ENCODE measurements at places on chromosomes 5 and 9.

DNA sequence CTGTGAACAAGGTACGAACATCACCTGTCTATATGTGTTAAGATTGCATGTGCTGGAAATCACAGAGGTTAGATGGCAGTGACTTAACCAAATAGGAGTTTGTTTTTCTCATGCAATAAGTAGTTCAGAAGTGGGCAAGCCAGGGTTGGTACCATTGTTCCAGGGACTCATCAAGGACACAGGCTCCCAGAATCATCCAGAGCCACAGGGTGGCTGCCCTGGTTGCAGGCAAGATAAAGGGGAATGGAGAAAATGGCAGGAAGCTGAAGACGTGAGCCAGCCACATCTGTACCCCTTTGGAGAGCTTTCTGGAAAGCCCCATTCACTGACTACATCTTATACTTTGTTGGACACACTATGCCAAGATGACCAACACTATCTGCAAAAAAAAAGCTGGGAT, 126.0 kb upstream of the IL12B start:
- no peak for DNase-seq

DNA sequence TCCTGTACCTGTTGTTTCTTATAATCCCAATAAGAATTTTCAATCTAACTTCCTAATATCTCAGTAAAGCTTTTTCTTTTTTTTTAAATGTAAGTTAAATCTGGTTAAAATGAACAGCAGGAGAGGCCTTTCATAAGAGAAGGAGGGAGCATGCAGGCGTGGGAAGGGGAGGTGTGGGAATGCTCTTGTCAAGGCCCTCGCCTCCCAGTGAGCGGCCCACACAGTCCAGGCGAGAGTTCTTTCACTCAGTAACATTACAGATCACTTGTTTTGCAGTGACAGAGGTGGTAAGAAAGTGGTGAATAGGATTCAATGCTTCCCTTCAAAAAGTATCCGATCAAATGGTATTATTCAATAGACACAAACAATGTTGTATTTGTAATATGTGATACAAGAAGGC, 125.0 kb downstream of the EPB41L4A start:
- DNase-seq, result no peak

GRCh38 chr9:129473523-129474244, 147.2 kb downstream of the C9orf50 start:
- no peak for DNase-seq

- DNase-seq, result no peak
Measured at GRCh38 chr9:131239161-131239975, 36.9 kb downstream of the FAM78A start.

DNA sequence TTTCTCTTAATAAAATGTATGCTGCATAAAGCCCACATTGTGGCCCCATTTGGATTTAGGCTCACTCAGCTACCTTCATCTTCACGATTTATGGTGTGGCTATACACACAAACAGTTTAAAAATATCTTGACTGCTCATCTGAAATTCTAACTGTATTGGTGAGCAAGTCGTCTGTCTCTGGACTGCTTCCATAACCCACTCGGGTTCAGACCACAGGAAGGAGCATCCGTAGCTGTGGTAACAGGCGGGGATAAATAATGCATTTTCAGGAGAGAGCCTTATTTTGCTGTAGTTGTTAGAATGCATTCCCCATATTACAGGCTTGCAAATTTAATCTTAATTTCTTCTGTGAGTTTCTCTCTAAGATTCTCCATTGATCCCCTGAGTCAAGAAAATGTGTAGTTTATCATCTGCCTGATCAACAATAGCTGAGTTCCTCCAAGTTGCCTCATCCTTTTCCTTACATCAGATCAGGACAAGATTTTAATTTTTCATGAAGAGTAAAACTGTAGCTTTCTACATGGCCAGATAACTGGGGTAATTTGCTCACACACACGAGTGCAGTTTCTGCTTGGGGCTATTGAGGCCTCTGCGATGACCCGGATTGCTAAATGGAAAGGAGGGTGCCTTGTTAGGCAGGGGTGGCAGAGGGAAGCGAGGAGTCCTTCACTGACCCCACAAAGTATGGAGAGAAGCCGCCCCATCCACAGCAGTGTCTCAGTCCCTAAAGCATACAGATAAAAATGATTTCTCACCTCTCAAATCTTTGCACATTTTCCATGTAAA, 133.9 kb downstream of the FSTL4 start:
- no peak for DNase-seq

DNA sequence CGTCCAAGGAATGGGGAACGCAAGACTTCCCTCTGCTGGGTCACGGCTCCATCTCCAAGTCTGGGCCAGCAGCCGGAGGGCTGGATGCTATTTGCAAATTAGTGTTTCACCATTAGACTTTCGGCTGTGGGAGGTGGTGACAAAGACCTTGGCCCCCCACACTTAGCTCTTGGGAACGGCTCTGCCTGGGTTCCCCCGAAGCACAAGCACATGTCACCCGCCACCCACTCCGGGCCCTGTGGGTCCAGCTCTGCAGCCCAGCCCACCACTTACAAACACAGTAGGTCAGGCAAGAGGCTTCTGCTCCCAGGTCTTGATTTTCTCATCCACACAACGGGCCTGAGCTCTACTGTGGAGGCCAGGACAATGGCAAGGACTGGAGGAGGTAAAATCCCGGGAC, 25.8 kb upstream of the TMEM250 start:
- DNase-seq, result no peak

DNA sequence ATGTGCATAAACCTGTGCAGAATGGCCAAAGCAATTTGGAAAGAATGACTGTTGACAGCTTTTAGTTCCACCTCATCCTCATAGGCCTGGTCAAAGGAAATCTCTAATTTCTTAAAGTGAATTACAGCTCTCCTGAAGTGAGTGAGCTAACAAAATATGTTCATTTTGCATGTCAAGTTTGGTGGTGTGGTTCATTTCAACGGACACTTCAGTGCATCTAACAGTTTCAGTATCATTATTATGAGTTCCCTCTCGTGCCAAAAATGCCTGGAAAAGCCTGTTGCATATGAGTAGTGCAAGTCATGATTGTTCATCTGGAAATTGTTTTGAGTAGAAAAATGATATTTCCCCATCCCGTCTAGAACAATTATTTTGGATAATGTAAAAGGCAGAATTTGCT, 53.2 kb upstream of the HMHB1 start:
- no peak for DNase-seq

- no peak for DNase-seq
Measured at GRCh38 chr9:91837981-91838731, 111.9 kb downstream of the ROR2 start.

DNA sequence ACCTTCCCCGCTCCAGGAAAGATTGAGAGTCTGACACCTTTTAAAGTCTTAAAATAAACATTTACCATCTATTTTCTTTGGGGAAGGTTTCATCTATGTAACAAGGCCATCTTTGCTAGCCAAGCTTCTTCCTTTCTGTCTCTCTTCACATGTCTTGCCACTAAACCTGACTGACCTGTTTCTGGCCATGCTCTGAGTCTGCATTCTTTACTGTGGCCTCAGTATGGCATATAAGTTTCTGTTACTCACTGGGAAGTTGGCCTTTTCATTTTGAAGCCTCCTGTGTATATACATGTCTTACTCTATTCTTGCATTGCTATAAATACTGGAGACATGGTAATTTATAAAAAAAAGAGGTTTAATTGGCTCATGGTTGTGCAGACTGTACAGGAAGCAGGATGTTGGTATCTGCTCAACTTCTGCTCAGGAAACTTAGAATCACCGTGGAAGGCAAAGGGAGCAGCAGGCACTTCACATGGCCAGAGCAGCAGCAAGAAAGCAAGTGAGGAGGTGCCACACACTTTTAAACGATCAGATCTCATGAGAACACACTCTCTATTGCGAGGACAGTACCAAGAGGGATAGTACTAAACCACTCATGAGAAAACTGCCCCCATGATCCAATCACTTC, 48.1 kb downstream of the KCNV2 start:
- DNase-seq, result no peak

DNA sequence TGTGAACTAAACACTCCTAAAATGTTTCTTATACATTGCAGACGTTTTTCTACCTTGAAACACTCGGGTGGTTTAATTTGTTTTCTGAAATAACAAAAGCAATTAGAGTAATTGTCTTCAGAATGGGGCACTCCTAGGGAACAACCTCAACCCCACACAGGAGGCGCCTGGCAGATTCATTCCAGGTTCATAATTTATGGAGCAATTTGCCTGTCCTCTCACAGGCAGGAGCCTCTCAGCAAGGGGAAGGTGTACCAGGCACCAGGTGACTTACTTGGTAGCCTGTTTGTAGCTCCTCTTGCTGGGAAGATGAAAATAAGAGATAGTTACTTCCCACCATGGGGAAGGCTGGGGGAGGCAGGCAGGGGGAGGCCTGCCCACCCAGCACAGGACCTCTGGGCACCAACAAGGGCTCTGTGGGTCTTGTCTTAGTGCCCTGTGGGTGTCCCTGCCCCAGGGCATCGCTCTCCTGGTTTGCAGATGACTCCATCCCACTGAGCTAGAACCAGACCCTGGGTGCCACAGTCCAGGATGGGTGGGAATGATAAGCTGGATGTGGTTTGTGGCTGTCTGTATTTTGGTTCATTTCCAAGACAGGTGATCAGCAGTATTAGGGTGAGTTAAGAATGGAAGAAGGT, 144.4 kb downstream of the FSTL4 start:
- DNase-seq, result no peak

- DNase-seq, result no peak
Measured at GRCh38 chr5:142342128-142342981, 17.5 kb upstream of the SPRY4 start.

GRCh38 chr5:71475788-71476384, 20.4 kb downstream of the BDP1 start:
- DNase-seq, result no peak

GRCh38 chr9:120289990-120290975, 289.7 kb downstream of the CDK5RAP2 start:
- DNase-seq, result no peak

DNA sequence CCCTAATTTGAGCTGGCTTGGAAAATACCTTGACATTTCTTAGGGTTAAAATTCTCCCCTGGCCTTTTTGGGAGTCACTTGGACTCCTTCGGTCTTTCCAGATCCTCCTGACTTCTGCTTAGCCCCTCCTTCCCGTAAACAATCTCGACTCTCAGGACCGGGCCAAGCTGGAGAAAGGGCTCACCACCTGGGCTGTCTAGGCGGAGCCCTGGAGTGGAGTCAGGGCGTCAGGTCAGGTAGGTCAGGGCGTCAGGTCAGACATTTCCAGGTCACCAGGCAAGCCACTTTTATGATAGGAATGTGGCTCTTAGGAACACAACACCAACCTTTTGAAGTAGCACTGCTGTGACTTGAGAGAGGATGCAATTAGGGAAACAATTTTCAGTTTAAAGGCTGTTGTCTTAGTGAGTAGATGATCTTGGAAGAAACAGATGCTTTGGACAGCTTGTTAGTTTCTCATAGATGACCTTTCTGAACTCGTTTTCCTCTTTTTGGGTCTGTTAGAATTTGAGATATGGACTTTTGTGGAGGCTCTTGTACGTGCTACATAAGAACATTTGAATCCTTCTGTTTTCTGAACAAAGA, 12.8 kb downstream of the OSTF1 start:
- DNase-seq, result no peak

- no peak for DNase-seq
Measured at GRCh38 chr5:71744009-71744790, 25.1 kb downstream of the CARTPT start.

DNA sequence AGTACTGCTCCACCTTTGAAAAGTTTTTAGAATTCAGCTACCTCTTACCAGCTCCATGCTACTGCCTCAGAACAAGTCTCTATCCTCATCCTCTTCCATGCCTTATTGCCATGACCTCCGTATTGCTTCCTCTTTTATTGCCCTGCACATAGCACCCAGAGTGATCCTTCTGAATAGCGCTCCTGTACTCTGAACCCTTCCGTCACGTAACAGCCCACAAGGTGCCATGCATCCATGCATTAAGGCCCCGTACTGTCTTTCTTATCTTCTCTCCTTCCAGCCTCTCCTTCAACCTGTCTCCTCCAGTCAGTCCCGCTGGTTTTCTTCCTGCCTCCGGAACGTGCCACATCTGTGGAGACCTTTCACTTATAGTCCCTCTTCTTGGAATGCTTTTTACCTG, 273.3 kb upstream of the SEMA6A start:
- no peak for DNase-seq

- DNase-seq, result no peak
Measured at GRCh38 chr5:74422671-74423070, 217.9 kb downstream of the ENC1 start.

DNA sequence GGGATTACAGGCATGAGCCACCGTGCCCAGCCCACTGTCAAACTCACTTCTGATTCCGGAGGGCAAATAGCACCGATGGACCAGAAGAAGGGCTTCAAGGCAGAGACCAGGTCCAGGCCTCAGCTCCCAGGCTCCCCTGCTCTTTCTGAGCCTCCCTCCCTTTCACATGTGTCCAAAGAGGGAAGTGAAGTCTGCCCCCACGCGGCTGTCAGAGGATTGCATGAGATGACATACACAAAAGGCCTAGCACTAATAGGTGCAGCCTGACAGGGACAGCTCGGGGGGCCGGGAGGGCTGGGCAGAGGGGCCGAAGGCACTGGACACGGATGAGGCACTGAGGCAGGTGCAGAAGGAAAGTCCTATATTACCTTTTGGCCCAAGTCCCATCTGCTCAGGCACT, 16.1 kb downstream of the FBP1 start:
- no peak for DNase-seq

- DNase-seq, result no peak
Measured at GRCh38 chr5:91367344-91367743, 15.8 kb downstream of the ARRDC3 start.

- DNase-seq, result no peak
Measured at GRCh38 chr5:170179626-170180025, 53.2 kb upstream of the C5orf58 start.

DNA sequence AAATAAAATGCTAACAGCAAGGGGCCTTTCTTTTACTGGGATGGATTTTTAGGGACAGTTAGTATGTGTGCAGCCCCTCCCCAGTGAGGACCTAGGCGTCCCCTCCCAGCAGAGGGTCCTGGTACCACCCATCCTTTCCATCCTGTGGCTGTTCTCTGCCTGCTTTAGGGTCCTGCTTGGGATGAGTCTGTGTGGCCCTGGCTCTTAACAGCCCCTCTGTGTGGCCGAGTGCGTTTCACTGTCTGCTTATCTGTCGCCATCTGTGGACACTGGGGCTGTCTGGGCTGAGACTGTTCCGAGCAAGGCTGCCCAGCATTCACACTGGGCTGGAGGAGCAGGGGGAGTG, 17.0 kb downstream of the WNK2 start:
- DNase-seq, result no peak

DNA sequence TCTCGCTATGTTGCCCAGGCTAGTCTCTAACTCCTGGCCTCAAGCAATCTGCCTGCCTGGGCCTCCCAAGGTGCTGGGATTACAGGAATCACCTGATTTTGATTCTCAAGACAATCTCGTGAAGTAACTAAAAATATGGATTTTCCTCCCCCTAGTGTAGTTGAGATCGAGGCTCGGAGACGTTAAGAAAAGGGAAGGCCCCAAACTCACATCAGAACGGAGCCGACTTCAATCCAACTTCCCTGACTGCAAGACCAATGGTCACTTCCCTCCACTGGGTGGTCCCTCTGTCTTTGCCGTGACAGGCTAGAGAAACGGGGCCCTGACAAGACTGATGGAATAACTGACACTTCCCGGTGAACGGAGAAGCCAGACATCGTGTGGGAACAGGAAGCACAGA, 28.3 kb downstream of the BARHL1 start:
- DNase-seq, result no peak

- no peak for DNase-seq
Measured at GRCh38 chr5:23446424-23446823, 61.0 kb upstream of the PRDM9 start.

All from cortex of kidney (tissue), 1 donor.